HuH-7.5 (cell line): ENCODE measurements at places on chromosomes 3 and 15.

DNA sequence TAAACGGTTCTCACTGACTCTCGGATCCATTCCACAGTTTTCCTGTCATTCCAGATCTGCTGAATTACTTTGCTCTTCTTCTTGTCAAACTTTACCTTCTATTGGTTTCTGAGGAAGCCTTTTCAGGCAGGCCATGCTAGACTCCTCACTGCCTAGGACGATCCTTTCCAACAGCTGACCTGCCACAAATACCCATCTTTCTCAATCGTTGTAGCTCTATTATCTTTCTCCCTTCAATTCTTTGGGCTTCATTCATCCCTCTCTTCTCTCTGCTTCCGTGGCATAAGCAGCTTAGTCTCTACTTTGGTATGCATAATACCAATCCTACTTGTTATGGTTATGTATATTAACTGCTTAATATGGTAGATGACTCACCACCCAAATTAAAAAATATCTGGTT, 421.8 kb downstream of the NLGN1 start:
- no peak for DNase-seq

DNA sequence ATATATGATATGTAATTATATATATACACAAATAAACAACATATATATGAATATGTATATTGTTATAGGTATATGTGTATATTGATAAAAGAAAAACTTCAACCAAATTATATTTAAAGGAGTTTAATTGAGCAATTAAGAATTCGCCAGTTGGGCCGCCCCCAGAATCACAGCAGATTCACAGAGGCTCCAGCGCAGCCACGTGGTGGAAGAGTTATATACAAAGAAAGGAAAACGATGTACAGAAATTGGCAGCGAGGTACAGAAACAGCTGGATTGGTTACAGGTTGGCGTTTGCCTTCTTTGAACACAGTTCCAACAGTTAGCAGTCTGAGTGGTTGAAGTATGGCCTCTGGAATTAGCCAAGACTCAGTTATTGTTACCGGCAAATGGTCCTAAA, 137.3 kb upstream of the SLC24A5 start:
- no peak for DNase-seq

GRCh38 chr15:60130398-60130797, 126.3 kb downstream of the FOXB1 start:
- DNase-seq, result no peak

- DNase-seq, result no peak
These were observed 21.3 kb downstream of the GASK1A start for GRCh38 chr3:43000387-43000786.

DNA sequence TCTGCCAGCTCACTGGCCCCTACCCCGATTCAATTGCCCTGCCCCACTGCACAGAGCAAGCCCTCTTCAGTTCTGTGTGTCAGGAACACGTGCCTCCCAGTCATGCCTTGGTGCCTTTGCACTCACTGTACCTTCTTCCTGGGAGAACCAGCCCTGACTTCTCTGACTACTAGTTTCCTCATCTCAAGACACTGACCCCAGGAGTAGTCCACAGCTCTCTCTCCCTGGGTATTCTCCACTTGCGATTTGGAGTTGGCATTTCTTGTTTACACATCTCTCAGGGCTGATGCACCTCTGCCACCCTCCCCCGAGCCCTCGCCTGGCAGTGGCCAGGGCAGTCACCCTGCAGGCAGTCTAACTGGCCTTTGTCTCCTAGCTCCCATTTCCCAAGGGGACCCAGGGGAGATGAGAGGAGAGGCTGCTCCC, 5.7 kb downstream of the CISH start:
- DNase-seq, result no peak

DNA sequence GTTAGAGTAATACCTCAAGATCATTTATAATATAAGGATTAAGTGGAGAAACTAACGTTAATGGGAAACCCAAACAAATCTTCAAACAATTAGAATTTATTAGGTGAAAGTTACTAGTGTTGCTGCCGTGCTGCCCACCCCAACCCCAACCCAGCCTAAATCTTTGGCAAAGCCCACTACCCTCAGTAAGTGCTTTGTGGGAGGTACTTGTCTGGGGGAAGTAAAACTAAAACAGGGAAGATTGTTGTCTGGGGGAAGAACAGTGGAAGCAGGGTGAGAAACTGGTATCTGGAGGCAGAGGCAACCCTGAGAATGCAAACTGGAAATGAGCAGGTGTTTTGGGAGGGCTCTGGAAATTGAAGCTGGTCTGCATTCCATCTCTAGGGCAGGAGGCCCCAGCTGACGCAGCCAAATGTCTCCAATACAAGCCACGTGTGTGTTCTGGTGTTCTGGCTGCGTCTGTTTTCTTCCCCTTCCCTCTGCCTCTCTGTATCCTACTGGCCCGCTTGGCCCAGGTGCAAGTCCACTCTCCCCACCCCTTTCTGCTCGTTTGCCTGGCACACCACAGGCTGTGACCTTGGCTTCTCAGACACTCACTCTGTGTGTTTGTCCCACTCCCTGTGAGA, 32.7 kb downstream of the FEM1B start:
- no peak for DNase-seq

GRCh38 chr3:95468331-95468730, 1346.1 kb upstream of the EPHA6 start:
- DNase-seq, result no peak

DNA sequence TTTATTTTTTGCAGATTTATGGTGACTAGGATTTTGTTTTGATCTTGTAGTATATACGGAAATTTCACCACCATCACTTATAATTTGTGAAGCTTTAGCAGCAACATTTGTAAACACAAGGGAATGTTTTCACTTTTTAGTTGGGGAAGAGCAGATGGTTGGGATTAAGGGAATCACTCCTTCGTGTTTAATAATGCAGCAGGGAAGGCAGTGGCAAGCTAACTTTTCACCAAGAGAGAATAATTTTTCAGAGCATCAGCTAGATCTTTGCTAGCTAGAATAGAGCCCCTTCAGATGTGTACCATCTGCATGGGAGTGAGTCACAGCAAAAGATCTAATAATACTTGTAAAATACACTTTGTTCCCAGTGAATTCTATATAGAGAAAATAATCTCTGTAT, 632.7 kb downstream of the CADM2 start:
- DNase-seq, result no peak

GRCh38 chr15:92009162-92009561, 155.7 kb downstream of the SLCO3A1 start:
- DNase-seq, result no peak

DNA sequence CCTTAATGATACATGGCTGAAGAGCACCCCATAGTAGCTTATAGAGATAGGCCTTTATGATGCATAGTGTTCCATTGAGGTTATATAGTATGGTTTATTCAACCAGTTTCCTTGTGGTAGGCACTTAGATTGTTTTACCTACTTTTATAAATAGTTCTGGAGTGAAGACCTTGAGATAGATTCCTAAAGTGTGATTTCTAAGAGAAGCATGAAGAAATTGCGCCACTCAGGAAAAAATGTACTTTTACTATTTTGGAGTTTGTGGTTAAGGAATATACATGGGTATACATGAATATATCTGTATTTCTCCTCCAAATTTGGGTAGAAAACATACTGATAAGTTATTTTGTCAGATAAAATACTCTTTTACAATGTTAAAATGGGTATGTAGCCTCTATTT, 70.5 kb downstream of the CHD2 start:
- no peak for DNase-seq

GRCh38 chr3:179324270-179324754, 1.5 kb downstream of the ZNF639 start:
- DNase-seq, result no peak

- DNase-seq, result no peak
These were observed 2.8 kb downstream of the ABHD2 start for GRCh38 chr15:89090791-89091626.

DNA sequence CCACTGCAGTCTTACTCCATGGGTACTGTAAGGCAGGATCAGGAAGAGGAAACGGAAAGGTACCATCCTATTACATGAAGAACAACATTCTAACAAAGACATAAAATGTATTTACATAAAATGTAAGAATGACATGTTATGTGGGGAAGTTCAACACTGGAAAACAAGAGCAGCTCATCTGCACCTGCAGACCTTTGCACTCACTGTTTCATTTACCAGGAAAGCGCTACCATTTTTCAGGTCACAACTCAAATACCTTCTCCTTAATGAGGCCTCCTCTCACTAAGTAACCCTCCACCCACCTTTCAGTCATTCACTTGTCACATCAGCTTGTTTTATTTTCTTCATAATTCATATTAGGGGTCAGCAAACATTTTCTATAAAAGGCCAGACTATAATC, 2.6 kb downstream of the TMCC1 start:
- DNase-seq, result no peak

- DNase-seq, result no peak
These were observed 32.7 kb upstream of the FAM98B start for GRCh38 chr15:38421069-38421690.

- no peak for DNase-seq
These were observed 42.2 kb downstream of the ILDR1 start for GRCh38 chr3:121979734-121980449.

DNA sequence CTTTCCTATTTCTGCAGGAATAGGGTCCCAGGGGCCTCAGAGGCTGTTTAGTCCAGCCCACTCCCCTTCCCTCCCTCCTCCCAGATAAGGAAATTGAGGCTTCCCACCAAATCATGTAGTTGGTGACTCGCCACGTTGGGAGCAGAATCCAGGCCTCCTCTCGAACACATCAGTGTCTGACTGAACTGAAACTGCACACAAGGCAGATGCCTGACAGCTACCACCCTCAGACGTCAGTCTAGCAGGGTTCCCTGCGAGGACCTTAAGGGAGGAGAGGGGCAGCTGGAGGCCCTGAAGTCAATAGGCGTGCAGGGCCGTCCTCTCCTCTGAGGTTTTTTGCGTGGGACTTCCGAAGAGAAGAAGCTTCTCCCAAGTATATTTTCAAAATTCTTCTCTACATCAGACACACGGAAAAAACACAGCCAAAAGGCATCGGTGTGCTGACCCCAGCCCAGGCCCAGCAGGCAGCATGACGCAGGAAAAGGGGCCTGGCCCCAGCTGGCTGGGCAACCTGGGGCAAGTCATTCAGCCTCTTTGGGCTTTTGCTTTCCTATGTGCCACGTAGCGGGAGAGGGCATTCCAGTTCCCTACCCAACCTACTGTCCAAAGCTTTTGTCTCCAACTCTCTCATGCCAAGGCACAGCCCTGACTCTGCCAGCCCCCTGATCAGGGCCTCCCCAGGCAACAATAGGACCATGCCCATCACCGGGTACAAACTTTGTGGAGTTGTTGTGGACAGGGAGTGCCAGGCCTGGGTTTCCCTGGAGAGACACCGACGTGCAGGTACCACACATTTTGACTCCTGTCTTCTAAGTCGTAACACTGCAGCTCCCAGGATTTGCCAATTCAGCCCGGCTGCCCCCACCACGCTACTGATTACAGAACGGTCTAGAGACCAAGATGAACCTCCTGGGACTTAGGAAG, 283.1 kb downstream of the XXYLT1 start:
- no peak for DNase-seq

GRCh38 chr15:52326756-52327155, 31.2 kb upstream of the MYO5C start:
- DNase-seq, result no peak

- no peak for DNase-seq
These were observed 117.7 kb downstream of the GBE1 start for GRCh38 chr3:81643721-81644120.

DNA sequence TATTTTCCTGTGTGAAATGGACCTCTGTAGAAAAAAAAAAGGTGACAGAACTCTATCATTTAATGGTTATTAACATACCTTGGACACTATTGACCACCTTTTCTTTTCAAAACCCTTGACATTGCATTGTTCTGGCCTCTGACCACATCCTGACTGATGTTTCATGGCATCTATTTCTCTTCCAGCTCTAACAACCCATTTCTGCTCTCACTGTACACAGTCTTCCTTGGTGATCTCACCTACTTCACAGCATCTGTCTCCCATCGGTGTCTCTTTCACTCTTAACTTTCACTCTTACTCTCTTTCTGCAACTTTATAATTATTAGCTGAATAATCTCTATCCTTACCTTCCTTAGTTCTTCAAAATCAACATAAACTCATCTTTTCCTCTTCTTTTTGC, 217.4 kb upstream of the CD96 start:
- DNase-seq, result no peak
